Smooth muscle cell of trachea (primary cell): ENCODE measurements at places on chromosomes 4 and X. TPM values are rescaled to one million over a fixed set of nuclear protein-coding genes. Genes with fewer than 3 reads are reported as not detected.

Gene HTT
- total RNA-seq: 44.8 and 56.1 TPM in 2 replicates

Gene NAA11
- total RNA-seq: not detected in 2 replicates

Gene AMER1
- 2.0 and 3.3 TPM in 2 replicates for total RNA-seq

Gene EMCN
- total RNA-seq: 0.29 TPM in 1 of 2 replicates, not detected in the other

Gene ZAR1
- total RNA-seq: not detected in 2 replicates

Gene JCHAIN
- total RNA-seq: 3.6 and 5.8 TPM in 2 replicates

Gene EMD
- 25.6 and 29.4 TPM in 2 replicates for total RNA-seq

Gene SULT1B1
- under 0.01 and 0.15 TPM in 2 replicates for total RNA-seq

Gene ZDHHC9
- 22.1 and 28.8 TPM in 2 replicates for total RNA-seq

Gene PPP4R3C
- total RNA-seq: not detected in 2 replicates

Gene EDA2R
- total RNA-seq: 12.1 and 22.8 TPM in 2 replicates

Gene HELT
- not detected in 2 replicates for total RNA-seq

Gene SPIN2A
- 0.99 and 1.0 TPM in 2 replicates for total RNA-seq

Gene MTNR1A
- total RNA-seq: not detected in 2 replicates

Gene HMX1
- total RNA-seq: not detected in 2 replicates

Gene WNK3
- 0.15 and 0.17 TPM in 2 replicates for total RNA-seq

Gene ERVMER34-1
- under 0.01 TPM in 1 of 2 replicates, not detected in the other for total RNA-seq

Gene SPINK2
- total RNA-seq: not detected in 2 replicates

Gene IDH3G
- 62.4 and 63.3 TPM in 2 replicates for total RNA-seq

Gene USP11
- total RNA-seq: 49.3 and 51.9 TPM in 2 replicates

Gene C4orf51
- total RNA-seq: not detected in 2 replicates

Gene FAAH2
- total RNA-seq: under 0.01 and 0.15 TPM in 2 replicates

Gene POLN
- total RNA-seq: 3.2 and 5.3 TPM in 2 replicates

Gene ADRA2C
- 0.29 and 0.50 TPM in 2 replicates for total RNA-seq

Gene ZCCHC18
- 0.33 TPM in 1 of 2 replicates, not detected in the other for total RNA-seq

Gene UGT2B15
- not detected in 2 replicates for total RNA-seq

Gene NEIL3
- total RNA-seq: 4.0 and 11.5 TPM in 2 replicates

Gene TEX13B
- not detected in 2 replicates for total RNA-seq
